Effector CD8-positive, alpha-beta T cell (primary cell): ENCODE measurements at places on chromosomes 5 and 9.

- DNase-seq = peak; percentile 31
Observed at GRCh38 chr9:36486933-36487481, 85.7 kb upstream of the MELK start.

DNA sequence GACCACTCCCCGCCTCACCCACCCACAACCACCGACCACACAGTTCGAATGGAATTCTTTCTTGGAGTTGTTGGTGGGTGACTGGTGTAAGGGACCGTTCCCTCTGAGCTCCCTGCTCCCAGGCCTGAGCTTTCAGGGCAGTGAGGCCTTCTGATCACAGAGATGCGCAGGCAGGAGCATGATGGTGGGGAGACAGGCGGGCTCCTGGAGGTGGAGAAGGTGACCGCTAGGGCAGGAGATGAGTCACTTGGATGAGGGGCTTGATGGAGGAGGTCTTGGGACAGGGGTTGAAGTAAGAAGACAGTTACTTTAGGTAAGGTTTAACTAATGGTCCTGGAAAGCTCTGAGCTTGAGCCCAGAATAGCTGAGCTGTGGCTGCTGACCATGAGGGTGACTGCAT lies 88.5 kb downstream of the HSPA4 start:
- no peak for DNase-seq

DNA sequence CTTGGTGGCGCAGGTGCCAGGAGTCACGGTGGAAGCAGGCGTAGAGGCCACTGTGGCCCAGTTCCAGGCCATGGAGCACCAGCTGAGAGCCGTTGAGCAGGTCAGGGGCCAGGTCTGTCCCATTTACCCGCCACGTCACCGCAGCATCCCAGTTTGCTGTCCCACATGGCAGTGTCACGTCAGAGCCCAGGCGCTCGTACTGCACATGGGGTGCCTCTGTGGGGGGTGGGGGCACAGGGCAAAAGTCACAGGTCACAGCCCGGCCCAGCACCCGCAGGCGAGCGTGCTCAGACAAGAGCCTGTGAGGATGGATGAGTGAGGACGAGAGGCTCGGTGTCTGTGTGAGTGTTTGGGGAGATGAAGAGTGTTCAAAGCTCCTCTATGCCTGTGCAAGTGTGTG lies 24.9 kb downstream of the CNTFR start:
- no peak for DNase-seq

DNA sequence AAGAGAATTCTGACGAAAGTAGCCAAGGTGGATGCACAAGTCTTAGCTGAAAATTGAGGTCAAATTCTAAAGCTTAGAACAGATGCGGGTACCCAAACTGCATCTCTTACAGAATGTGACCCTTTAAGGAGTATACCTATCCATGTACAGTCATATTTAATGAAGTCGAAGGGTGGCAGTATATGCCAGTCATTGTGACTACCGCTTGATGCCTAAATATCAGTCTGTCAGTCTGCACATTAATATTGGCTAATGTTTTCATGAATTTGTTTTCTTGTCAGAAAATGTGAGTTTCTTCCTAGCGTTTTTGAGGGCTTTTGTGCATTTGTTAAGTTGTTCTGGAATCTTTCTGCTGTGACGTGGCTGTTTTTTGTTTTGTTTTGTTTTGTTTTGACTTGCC lies 264.5 kb upstream of the ELAVL2 start:
- no peak for DNase-seq

GRCh38 chr9:124198948-124199347 lies 58.8 kb upstream of the NEK6 start:
- DNase-seq = no peak

GRCh38 chr9:131329241-131329641 lies 39.7 kb downstream of the PLPP7 start:
- DNase-seq = no peak

GRCh38 chr5:55218967-55219366 lies 8.1 kb downstream of the MCIDAS start:
- DNase-seq = no peak

DNA sequence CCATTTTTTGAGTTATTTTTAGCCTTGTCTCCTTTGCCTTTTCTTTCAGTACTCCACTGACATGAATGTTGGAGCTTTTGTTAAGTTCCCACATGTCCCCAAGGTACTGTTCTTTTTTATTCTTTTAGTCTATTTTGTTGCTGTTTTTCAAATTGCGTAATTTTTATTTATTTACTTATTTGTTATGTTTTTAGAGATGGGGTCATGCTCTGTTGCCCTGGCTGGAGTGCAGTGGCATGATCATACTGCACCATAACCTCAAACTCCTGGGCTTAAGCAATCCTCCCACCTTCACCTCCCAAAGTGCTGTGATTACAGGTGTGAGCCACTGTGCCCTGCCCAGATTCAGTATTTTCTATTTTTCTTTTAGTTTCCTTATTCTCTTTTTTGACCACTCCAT lies 5.4 kb upstream of the PCDHA1 start:
- DNase-seq = no peak

- DNase-seq = no peak
Observed at GRCh38 chr5:140043508-140043872, 391 bp upstream of the NRG2 start.

- peak; percentile 17 for DNase-seq
Observed at GRCh38 chr5:72817076-72817481, 618 bp downstream of the TNPO1 start.

- DNase-seq = no peak
Observed at GRCh38 chr5:169667896-169668674, 31.0 kb downstream of the DOCK2 start.

GRCh38 chr5:131250751-131251475 lies 12.9 kb upstream of the CDC42SE2 start:
- DNase-seq = no peak

DNA sequence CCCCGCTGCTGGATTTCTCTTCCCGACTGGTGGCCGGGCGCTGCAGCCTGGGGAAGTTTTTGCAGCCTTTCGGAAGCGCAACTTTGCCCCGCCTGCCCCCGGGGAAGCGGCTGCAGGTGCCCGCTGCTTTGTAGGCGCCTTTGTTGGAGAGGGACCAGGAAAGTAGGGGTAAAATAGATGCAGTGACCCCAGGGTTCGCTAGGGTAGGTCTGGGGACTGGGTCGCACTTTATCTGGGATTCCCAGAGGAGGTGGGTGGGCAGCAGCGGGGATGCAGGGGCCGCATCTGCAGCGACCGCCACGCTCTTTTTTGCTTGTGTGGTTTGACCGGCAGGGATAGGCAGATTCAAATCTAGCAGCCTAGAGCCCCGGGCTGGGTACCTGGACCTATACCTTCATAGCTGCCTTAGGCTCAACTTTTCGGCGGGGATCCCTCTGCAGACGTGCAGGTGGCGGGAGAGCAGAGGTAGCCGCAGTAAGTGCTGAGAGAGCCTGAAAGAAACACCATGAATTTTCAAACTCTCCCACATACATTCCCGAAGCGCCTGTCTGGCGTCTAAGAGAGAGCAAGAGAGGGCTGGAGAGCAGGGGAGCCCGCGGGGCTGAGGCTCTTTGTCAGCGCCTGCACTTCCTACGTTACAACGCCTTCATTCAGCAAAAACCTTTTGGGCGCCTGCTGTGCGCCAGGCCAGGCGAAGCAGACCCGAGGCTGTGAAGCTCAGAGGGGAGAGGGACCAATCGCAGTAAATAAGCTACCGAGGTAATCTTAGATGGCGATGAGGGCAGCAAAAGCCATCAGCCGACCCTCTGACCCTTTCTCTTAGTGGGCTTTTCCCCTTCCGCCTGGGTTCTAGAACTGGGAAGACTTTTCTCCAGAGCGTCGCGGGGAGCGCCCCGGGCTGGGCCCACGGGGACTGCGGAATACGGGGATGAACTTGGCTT lies 642 bp downstream of the SV2C start:
- DNase-seq = no peak

DNA sequence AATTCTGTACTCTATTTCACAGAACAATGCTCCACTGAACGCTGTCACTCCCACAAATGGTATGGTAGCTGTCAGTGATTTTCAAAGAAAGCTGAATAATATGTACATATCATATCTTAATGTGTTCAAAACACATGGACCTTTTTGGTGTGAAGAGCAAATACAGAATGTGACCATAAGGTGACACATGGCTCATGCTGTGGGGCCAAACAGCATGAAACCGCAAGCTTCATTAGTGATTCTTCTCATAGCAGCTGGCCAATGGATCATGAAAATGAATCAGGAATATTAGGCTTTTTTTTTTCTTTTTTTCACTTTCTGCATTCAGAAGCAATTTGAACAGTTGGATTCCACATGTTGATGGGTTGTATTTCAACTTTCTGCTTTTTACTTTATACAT lies 54.9 kb upstream of the CDH9 start:
- DNase-seq = no peak
